Stimulated activated CD8-positive, alpha-beta memory T cell treated with anti-CD3 and anti-CD28 coated beads, Interleukin-7, amount 100 ng/mL, for 4 hours (primary cell): ENCODE measurements at places on chromosomes 1 and 21.

DNA sequence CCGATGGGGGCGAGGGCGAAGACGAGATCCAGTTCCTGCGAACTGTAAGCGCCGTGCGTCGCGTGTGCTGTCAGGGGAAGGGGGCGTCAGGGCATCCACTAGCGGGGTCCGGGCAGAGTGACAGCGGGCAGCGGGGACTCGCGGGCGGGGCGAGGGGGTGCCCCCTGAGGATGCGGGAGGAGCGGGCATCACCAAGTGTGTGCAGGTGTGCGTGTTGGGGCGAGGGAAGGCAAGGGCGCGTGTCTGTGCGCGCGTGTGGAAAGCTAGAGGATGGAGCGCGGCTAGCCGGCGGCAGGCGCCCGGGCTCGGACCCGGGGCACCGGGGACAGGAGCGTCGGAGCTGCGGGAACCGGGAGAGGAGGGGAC is 525 bp downstream of the RYR2 start:
- DNase-seq = no peak

GRCh38 chr1:181661569-181661968 is 178.3 kb downstream of the CACNA1E start:
- DNase-seq = no peak

DNA sequence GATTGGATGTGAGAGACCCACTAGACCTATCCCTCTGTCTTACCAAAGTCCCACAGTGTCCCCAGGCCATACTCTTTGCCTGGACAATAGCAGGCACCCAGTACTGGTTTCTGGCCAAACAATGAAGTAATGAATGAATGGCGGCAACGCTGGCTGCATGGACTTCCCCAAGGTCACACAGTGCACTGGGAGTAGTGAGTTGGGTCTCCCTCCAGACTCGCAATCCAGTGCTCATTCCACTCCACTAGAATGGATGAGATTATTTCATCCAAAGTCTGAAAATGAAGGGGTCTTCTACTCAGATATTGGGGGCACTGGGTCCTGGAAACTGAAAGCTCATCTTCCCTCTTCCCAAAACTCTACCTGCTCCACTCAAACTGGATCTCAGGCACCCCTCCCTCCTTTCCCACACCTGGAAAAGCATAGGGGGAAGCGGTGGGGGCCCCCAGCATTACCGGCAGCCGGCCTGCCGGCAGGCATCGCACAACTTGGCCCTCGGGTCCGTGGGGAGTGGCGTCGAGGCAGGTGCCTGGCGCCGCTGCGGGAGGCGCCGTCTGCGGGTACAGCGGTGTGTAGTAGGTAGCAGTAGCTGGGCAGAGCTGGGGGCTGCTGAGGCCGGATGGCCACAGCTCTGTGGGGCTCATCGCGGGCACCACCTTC is 816 bp downstream of the E2F2 start:
- no peak for DNase-seq

DNA sequence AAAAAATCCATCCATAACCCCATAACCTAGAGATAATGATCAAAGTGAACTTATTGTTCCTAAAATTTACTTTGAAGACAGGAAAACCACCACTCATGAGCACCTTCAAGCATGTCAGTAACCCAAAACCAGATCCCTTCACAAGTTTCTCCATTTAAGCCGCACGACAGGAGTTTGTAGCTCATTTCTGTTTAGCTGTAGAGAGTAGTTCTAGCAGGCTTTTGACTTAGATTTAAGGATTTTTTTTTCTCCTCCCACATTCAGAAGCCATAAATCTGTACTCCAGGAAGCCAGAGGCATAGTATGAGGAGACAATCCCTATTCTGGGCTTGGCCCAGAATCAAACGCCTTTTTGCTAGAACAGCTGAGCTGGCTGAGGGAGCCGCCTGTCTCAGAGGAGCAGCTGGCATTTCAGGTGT is 25.6 kb downstream of the TOMM20 start:
- no peak for DNase-seq

- DNase-seq = no peak
Measured at GRCh38 chr1:18175051-18175450, 67.5 kb downstream of the IGSF21 start.

- no peak for DNase-seq
Measured at GRCh38 chr1:67883069-67883468, 49.8 kb upstream of the GNG12 start.

DNA sequence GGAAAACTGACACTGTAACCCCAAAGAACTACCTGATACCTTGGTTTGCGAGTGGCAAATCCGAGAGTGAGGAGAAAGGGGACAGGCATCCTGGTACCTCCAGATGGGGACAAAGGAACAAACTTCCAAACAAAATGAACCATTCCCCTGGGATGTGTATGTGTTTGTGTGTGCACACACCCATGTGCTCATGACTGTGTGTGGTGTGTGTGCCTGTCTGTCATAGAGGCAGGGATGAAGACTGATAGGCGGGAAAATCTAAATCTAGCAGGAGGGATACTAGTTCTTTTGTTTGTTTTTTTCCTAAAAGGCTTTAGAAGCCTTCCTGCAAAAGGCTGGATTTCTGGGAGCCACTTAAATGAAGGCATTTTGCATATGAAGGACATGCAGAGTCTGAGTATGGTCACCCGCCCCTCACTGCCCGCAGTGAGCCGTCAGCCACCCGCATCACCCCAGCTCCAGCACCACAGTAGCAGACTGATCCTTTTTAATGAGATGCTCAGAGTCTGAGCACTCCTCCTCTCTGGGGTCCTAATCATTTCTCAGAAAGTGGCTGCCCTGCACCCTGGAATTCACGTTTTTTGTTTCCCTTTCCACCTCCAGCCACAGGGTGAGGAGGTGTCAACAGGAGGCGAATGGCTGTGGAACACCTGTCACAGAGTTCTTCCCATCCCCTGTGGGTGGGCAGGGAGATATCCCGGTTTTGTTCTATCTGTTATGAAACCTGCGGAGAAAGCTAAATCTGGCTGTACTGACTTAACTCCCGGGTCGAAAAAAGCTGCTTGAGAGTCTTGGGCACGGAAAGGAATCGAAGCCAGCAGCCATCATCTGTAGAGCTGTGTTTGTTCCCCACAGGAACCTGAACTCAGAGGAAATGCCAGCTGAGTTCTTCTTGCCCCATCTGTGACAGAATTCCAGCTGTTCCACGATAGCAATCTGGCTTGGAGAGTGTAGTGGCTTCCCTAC is 34.9 kb downstream of the UTP25 start:
- no peak for DNase-seq

DNA sequence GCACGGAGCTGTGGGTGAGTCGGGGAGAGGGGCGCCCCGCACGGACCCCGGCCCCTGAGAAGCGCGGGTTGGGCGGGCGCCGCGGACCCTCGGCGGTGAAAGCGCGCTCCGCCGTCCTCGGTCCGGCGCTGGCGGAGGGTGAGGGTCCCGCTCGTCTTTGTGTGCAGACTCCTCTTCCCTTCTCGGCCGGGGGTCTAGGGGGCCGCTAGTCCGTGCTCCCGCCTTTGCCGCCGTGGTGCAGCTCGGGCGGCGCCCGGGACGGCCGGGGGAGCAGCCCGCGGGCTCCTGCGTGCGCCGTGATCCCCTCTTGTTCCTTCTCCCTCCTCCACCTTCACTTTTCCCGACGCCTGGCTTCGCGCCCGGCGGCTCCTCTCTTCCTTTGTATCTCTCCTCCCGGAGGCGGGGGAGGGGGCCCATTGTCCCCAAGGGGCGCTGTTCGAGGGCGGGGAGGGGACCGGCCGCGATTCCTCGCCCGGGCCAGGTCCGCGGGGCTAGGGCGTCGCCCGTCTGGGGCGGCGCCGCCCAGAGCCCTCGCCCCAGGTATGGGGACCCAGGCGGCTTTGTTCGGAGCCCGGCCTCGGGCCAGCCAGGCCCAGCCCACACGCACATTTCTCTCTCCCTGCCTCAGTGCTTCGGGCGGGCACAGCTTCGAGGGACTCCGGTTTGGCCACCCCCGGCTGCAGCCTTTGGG is 519 bp downstream of the FNBP1L start:
- no peak for DNase-seq

DNA sequence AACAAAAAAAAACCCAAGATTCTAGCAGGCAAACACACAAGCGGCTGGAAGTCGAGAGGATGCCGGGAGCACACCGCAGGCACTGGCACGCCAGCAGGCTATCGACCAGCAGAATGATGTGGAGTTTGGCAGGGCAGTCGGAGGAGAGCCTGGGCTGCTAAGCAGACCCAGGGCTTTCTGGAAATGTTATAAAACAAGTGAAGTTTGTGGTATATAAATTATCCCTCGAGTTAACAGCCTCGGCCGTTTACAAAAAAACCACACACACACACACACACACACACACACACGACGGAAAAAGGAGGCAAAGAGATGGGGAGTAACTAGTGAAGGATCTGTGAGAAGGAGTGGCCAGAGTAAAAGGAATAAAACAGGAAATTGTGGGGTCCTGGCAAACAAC is 87.2 kb upstream of the IVNS1ABP start:
- no peak for DNase-seq

- no peak for DNase-seq
Measured at GRCh38 chr1:24770881-24771280, 25.6 kb downstream of the CLIC4 start.

DNA sequence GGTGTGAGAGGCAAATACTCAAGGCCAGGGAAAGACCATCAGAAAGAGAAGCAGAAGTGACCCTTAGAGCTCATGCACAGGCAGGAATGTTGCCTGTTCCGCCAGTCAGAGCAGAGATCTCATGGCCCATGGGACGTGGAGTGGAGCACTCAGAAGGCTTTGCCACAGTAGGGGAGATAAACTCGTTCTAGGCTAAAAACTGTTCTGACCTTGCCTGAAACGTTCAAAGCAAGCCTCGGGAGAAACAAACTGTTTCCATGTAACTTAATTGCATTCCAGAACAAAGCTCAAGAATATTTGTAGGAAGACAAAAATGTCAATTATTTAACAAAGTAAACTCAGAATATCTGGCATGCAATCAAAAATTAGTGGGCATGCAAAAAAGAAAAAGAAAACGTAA is 20.7 kb upstream of the SLC19A1 start:
- DNase-seq = no peak

- DNase-seq = no peak
Measured at GRCh38 chr1:158121604-158122254, 59.0 kb upstream of the CD1D start.

DNA sequence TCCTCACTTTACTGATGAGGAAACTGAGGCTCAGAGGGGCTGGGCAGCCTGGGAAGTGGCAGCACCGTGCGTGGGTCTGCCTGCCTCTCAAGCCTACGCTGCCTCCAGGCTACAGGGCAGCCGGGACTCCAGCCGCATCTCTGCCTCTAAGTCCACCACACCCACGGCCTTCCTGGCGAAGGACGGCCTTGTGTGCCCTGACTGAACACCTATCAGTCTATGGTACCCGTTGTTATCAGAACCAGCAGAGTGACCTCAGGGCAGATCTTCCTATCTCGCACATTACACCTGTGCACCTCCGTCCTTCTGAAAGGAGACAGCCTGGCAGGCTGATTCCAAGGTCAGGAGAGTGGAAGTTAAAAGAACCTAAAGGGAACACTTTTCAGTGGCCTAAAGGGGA is 35.7 kb upstream of the SLC30A1 start:
- DNase-seq = no peak

- peak; percentile 70 for DNase-seq
Measured at GRCh38 chr1:46532498-46533178, 18.8 kb downstream of the KNCN start.

DNA sequence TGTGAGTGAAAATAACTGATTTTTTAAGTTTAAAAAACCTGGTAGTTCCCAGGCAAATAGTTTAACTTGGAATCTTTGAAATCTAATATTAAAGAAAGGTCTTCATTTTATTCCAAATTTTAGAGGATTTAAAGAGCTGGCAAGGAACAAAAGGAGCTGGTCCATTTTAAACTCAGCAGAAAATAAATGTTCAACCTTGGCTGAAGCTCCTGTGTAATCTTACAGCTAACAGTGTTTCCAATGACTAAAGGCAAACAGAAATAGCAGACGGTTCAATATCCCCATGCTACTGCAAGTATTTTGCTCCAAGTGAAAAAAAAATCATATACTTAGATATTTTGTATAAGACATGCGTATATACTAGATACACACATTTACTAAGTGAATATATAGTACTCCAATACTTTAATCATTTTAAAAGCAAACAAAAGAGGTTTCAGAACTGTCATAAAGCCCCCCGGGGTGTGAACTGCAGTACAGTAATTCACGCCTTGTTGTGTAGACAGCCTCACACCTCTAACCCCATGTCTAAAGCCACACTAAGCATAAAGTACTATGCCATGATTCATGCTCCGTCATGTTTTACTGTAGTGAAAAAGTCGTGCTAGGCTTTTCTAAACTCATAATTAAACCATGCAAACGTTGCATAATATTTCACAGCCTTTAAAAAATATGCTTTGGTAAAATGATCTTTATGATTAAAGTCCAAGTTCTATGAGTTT is 132.2 kb downstream of the CLIC6 start:
- DNase-seq = no peak

DNA sequence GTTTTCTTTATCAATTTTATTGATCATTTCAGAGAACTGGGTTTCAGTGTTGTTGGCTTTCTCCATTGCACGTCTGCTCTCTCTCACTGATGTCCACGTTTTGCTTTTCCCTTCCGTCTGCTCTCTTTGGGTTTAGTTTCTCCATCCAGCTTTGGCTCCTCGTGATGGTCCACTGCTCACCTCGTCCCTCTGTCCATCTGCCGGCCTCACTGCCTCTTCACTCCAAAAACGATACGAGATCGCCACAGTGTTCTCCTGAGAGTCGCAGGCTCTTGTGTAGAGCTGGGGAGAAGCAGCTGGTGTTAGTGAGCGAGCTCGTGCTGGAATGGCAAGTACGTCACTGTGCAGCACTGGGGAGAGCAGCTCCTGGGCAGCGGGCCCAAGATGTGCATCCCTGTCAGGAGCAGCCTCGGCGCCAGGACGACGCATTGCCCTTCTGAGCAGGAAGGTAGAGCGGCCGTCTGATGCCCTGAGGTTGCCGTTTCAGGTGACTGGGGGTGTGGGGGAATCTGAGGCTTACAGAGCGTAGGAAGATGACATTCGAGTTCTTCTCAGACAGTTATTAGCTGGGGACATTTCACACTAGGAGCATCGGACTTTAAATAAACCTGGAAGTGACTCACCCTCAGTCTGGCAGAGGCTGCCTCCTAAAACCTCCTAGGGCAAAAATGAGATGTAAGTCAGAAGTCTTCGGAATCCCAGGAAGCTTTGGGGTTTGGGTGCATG is 31.4 kb upstream of the PCBP3 start:
- DNase-seq = no peak

GRCh38 chr1:94182191-94182590 is 55.2 kb downstream of the ARHGAP29 start:
- no peak for DNase-seq

DNA sequence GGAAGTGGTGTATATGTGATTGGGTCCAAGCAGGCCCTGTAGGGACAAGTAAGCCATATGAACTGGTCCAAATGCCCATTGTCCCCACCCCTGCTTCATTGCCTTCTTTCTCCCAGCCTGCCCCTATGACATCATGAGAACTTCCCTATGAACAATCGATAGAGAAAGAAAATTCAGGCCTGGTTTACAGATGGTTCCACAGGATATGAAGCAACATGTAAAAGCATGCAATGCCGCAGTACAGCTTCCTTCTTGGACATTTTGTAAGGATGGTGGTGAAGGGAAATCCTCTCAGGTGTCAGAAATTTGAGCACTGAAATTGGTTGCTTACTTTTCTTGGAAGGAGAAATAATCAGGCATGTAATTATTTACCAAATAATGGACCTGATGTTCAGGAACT is 581.7 kb downstream of the MRPL39 start:
- no peak for DNase-seq
